ENCODE measurements at places on chromosomes 3 and 15. TPM values are rescaled to one million over a fixed set of nuclear protein-coding genes. Genes with fewer than 3 reads are reported as not detected.
A peak's percentile ranks its signal among the peaks of the same experiment; 100 is the strongest.

SOX14 gene
- not detected for total RNA-seq

OR5K2 gene
- not detected for total RNA-seq

- H3K36me3 ChIP-seq = no peaks in the 10 kb centered on the region
- no peaks in the 10 kb centered on the region for H3K27me3 ChIP-seq
These were observed 45.2 kb downstream of the RPN1 start for GRCh38 chr3:128605091-128606046.

DNA sequence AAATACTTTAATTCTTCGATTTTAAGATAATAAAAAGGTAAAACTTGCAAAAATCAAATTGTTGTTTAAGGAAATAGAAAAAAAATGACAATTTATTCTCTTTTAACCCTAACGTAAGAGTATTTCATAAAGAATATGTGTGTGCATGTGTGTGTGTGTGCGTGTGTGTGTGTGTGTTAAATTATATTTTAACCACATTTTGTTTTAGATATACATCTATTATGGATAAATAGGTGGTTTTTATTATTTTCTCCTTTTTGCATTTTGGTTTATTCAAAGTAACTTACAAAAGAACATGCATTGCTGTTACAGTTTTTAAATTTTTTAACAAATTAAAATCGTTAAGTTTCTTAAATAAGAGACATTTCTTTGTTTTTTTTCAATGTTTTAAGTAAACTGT, 414.4 kb downstream of the NAALADL2 start:
- no peak overlapping the region for H3K27ac ChIP-seq
- H3K4me1 ChIP-seq = no peaks in the 10 kb centered on the region
- H3K27me3 ChIP-seq = no peaks in the 10 kb centered on the region
- H3K36me3 ChIP-seq = no peaks in the 10 kb centered on the region

DPPA2 gene
- not detected for total RNA-seq

GRCh38 chr3:45218578-45219390, 7.3 kb downstream of the TMEM158 start:
- no peak overlapping the region for H3K27ac ChIP-seq
- DNase-seq = no peak
- no peaks in the 10 kb centered on the region for H3K4me1 ChIP-seq
- no peaks in the 10 kb centered on the region for H3K27me3 ChIP-seq
- H3K4me3 ChIP-seq = no peak overlapping the region
- H3K36me3 ChIP-seq = no peaks in the 10 kb centered on the region

GRCh38 chr3:147407498-147408187, 1.3 kb upstream of the ZIC4 start:
- H3K36me3 ChIP-seq = no peaks in the 10 kb centered on the region
- no peak overlapping the region for H3K27ac ChIP-seq
- peaks cover 24% of the 10 kb centered on the region for H3K4me1 ChIP-seq
- H3K27me3 ChIP-seq = peaks cover 94% of the 10 kb centered on the region
- no peak for DNase-seq
- no peak overlapping the region for H3K4me3 ChIP-seq

- H3K27me3 ChIP-seq = no peaks in the 10 kb centered on the region
- DNase-seq = peak; percentile 93
- H3K27ac ChIP-seq = peak overlapping the region; percentile 95
- peaks cover 49% of the 10 kb centered on the region for H3K4me1 ChIP-seq
- H3K36me3 ChIP-seq = peaks cover 5% of the 10 kb centered on the region
These were observed 223.4 kb upstream of the IL12A start for GRCh38 chr3:159765030-159765859.

DNA sequence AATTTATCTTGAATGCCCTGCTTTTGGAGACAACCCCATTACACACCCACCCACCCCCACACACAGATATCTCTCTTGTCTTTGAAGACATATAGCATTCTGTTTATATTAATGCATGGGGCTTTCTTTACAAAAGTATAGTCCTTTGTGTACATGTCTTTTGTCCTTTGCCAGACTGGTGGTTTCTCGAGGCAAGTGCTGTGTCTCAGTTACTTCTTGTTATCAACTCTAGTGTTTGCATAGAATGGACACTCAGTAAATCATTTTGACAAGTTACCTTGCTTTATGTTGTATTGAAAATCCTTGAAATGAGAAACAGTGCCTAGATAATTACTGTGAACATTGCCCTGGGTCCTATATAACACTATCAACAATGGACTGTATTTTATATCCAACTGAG, 33.9 kb downstream of the KBTBD8 start:
- H3K27ac ChIP-seq = no peak overlapping the region
- no peaks in the 10 kb centered on the region for H3K36me3 ChIP-seq
- no peaks in the 10 kb centered on the region for H3K4me1 ChIP-seq
- H3K4me3 ChIP-seq = no peak overlapping the region

GRCh38 chr3:38283810-38284755, 2.0 kb downstream of the SLC22A14 start:
- no peak overlapping the region for H3K4me3 ChIP-seq
- no peaks in the 10 kb centered on the region for H3K4me1 ChIP-seq
- DNase-seq = no peak
- H3K27ac ChIP-seq = no peak overlapping the region
- no peaks in the 10 kb centered on the region for H3K36me3 ChIP-seq

SCAMP5 gene
- total RNA-seq = 1.9 TPM

GRCh38 chr3:36945333-36945980, 603 bp upstream of the TRANK1 start:
- no peak for DNase-seq
- no peaks in the 10 kb centered on the region for H3K27me3 ChIP-seq
- no peaks in the 10 kb centered on the region for H3K4me1 ChIP-seq
- H3K36me3 ChIP-seq = no peaks in the 10 kb centered on the region
- H3K27ac ChIP-seq = peak overlapping the region; percentile 87
- H3K4me3 ChIP-seq = peak overlapping the region; percentile 90

- DNase-seq = no peak
- H3K36me3 ChIP-seq = peaks cover 14% of the 10 kb centered on the region
- H3K4me1 ChIP-seq = no peaks in the 10 kb centered on the region
- no peak overlapping the region for H3K4me3 ChIP-seq
- no peaks in the 10 kb centered on the region for H3K27me3 ChIP-seq
These were observed 28.3 kb downstream of the TSEN2 start for GRCh38 chr3:12512534-12513118.

DNA sequence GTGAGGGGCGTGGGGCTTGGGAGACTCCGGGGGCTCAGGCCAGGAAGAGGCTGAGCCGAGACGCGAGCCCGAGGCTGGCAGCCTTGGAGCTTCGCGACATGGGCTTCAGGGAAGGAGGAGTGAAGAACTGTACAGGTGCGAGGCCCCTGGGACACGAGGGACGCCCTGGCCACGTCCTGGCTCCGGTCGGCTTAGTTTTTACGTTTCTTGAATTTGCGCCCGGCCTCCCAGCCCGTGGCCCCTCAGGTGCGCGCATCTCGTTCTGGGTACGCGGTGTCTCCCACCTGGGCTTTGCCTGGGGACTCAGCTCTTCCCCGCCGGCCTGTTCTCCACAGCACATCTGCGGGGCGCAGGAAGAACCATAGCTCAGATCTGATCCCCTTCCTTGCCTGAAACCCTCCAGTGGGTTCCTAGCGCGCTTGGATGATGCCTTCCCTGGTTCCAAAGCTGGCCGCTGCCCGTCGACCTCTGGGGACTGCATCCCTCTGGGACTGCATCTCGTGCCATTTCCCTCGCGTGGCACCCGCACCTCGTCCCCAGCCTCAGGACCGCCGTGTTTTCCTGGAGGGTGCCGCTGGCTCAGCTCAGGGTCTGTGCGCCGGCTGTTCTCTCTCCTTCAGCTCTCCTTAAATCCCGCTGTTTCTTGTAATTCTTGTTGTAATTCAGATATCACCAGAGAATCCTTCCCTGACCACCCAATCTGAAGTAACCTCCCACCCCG, 614 bp downstream of the CHCHD6 start:
- H3K27me3 ChIP-seq = no peaks in the 10 kb centered on the region
- peak overlapping the region; percentile 53 for H3K27ac ChIP-seq
- DNase-seq = no peak
- peak overlapping the region; percentile 71 for H3K4me3 ChIP-seq
- H3K36me3 ChIP-seq = no peaks in the 10 kb centered on the region

P2RY13 gene
- total RNA-seq = 0.23 TPM

DNA sequence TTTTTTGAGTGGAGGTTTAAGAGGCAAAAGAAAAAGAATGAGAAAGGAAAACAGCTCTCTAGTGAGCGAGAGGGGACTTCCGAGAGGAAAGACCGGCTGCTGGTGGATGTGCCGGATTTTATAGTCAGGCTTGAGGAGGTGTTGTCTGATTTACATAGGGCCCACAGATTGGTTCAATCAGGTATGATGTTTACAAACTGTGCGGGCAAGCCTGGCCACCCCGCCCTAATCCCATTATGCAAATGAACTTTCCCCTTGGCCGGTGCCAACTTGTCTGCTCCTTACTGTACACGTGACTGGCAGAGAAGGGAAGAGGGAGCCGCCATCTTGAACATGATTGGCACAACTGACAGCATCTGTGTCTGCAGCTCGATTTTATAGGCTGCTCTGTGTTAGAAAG, 44.7 kb downstream of the FAM43A start:
- H3K27ac ChIP-seq = no peak overlapping the region
- H3K36me3 ChIP-seq = no peaks in the 10 kb centered on the region
- no peak for DNase-seq
- H3K27me3 ChIP-seq = no peaks in the 10 kb centered on the region

TSPAN3 gene
- total RNA-seq = 133 TPM

DNA sequence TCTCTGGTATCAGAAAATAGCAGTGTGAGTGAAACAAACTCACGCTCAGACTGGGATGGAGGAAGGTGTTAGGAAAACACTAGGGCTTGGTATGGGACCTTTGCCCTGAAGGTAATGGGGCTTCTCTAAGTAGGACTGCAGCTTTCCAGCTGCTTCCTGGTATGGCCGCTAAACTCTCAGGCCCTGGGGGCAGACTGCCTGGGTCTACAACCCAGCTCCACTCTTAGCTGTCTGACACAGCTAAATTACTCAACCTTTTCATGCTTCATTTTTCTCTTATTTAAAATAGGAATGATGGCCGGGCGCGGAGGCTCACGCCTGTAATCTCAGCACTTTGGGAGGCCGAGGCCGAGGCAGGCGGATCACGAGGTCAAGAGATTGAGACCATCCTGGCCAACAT, 5.2 kb upstream of the YEATS2 start:
- H3K27ac ChIP-seq = no peak overlapping the region
- DNase-seq = no peak
- no peaks in the 10 kb centered on the region for H3K4me1 ChIP-seq
- no peak overlapping the region for H3K4me3 ChIP-seq

- H3K27me3 ChIP-seq = no peaks in the 10 kb centered on the region
- H3K4me1 ChIP-seq = no peaks in the 10 kb centered on the region
- H3K27ac ChIP-seq = no peak overlapping the region
- no peaks in the 10 kb centered on the region for H3K36me3 ChIP-seq
- no peak overlapping the region for H3K4me3 ChIP-seq
- DNase-seq = no peak
These were observed 123.8 kb upstream of the CMC1 start for GRCh38 chr3:28117598-28117997.

PPP2R3A gene
- total RNA-seq = 48.5 TPM

DNA sequence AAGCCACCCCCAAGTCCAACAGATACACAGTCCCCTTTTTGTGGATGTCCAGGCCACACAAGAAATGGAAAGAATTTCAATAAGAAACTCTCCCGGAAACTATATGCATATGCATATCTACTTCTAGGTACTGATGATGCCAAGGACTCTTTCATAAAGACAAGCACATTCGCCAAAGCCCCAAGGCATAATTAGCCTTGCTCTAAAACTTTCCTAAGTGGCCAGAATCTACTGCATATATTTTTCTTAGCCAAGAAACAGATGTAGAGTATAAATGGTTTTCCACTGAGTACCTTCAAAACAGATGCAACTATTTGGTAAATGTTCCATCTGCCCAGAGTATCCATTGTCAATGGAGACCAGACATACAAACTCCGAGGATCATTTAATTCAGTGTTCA, 73.9 kb downstream of the MAGI1 start:
- H3K36me3 ChIP-seq = no peaks in the 10 kb centered on the region
- H3K4me1 ChIP-seq = peaks cover 65% of the 10 kb centered on the region
- no peak for DNase-seq
- H3K4me3 ChIP-seq = no peak overlapping the region

GRCh38 chr3:138441742-138442141, 7.3 kb downstream of the ESYT3 start:
- no peaks in the 10 kb centered on the region for H3K27me3 ChIP-seq
- H3K36me3 ChIP-seq = no peaks in the 10 kb centered on the region
- no peak overlapping the region for H3K4me3 ChIP-seq
- DNase-seq = no peak
- no peak overlapping the region for H3K27ac ChIP-seq

GRCh38 chr3:115082260-115082659, 64.8 kb downstream of the ZBTB20 start:
- no peak overlapping the region for H3K27ac ChIP-seq
- no peak for DNase-seq
- no peaks in the 10 kb centered on the region for H3K36me3 ChIP-seq
- H3K4me1 ChIP-seq = peaks cover 13% of the 10 kb centered on the region
- H3K27me3 ChIP-seq = no peaks in the 10 kb centered on the region
- H3K4me3 ChIP-seq = no peak overlapping the region

PAQR9 gene
- 15.0 TPM for total RNA-seq

- no peaks in the 10 kb centered on the region for H3K36me3 ChIP-seq
- DNase-seq = no peak
- no peak overlapping the region for H3K4me3 ChIP-seq
- no peaks in the 10 kb centered on the region for H3K4me1 ChIP-seq
These were observed 13.4 kb upstream of the SATB1 start for GRCh38 chr3:18438586-18438985.

DNA sequence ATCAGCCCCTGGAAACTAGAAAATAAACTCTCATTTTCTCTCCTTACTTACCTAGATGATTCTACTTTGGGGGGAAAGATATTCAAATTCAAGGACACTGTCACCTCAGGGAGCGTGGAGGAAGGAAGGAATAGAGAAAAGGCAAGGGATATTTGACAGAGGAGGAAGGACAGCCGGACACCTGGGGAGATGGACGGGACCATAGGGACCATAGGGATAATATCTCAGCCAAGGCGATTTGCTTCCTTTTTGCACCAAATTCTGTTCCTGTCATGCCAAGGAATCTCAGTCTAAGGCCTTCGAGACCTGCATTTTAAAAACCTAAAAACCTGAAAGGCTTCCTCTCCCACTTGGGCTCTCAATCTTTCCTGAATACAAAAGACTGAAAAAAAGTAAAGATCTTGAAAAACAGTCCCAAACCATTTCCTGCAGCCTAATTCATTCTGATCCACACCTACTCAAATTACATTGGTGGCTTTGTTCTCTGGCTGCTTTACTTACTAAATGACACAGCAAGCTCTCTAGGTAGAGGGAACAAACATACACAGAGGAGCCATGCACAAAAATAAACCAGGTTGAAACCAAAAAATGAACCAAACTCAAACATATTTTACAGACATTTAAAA, 73.9 kb upstream of the SLC24A5 start:
- no peaks in the 10 kb centered on the region for H3K36me3 ChIP-seq
- H3K27ac ChIP-seq = no peak overlapping the region
- H3K27me3 ChIP-seq = no peaks in the 10 kb centered on the region
- no peak overlapping the region for H3K4me3 ChIP-seq

DNA sequence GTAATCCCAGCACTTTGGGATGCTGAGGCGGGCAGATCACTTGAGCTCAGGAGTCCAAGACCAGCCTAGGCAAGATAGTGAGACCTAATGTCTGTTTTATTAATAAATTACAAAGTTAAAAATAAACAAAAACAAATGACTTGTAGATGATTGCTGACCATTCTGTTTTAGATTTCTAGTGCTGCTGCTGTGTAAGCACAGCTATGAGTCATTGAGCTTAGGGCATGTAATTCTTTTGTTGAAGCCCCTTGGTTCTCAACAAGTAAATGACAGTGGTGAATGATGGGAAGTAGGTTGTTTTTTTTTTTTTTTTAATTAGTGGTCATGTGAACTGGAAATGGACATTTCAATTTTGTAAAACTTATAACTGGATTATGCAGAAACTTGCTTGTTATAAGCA, 63.3 kb downstream of the LEO1 start:
- no peaks in the 10 kb centered on the region for H3K4me1 ChIP-seq
- no peak for DNase-seq

RASL12 gene
- total RNA-seq = 9.3 TPM

All from heart left ventricle (tissue), 16 donors.